ENCODE measurements at places on chromosomes 12 and 14. TPM values are rescaled to one million over a fixed set of nuclear protein-coding genes. Genes with fewer than 3 reads are reported as not detected.

GRCh38 chr14:23728791-23729190 is 92.6 kb downstream of the DHRS2 start:
- DNase-seq: no peak

DNA sequence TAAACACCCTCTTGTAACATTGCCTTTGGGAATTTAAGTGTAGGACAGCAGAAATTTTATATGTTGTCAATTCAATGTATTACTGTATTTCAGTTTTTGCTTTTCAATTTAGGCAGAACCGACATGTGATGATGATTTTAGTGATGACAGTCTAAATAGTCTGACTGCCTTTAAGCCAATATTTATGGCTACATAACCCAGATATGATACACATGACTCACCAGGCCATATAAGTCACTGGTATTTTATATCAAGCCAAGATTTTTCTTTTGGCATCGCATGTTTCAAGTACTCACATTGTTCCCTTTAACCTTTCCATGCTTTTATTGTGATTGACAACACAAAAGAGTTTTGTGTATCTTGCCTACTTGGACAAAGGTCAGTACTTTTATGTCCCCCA is 13.6 kb upstream of the PPM1A start:
- no peak for DNase-seq

GRCh38 chr12:32159925-32160324 is 53.3 kb downstream of the BICD1 start:
- no peak for DNase-seq

DIO3 gene
- total RNA-seq: 0.67 TPM

DNA sequence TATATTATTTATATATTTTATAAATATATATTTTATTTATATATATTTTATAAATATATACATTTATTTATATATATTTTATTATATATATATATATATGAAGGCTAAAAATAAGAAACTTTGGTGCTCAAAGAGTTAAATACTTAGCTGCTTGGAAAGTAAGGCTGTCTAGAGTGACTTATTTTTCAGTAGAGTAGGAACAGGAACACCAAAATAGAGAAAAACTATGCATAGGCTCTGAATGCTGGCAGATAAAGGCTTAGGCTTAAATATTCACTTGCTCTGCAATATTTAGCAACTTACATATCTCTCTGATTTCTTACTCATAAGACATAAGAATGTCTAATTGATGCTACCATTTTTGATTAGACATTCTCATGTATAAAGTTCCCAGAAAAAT is 991.2 kb downstream of the VRK1 start:
- DNase-seq: no peak

GRCh38 chr14:60008042-60008441 is 83.7 kb upstream of the PCNX4 start:
- DNase-seq: no peak

GRCh38 chr14:91882776-91883175 is 15.4 kb upstream of the TC2N start:
- no peak for DNase-seq

PLBD1 gene
- 49.3 TPM for total RNA-seq

- DNase-seq: no peak
Measured at GRCh38 chr14:81801921-81802320, 268.3 kb upstream of the SEL1L start.

LALBA gene
- not detected for total RNA-seq

DNA sequence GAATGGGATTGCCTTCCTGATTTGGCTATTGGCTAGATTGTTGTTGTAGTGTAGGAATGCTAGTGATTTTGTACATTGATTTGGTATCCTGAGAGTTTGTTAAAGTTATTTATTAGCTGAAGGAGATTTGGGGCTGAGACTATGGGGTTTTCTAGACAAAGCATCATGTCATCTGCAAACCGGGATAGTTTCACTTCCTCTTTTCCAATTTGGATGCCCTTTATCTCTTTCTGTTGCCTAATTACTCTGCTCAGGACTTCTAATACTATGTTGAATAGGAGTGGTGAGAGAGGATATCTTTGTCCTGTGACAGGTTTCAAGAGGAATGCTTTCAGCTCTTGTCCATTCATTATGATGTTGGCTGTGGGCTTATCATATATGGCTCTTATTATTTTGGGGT is 265.7 kb upstream of the MGAT4C start:
- DNase-seq: no peak

GRCh38 chr12:88469154-88469553 is 111.1 kb downstream of the KITLG start:
- no peak for DNase-seq

PTPRQ gene
- 9.8 TPM for total RNA-seq

OR4E2 gene
- total RNA-seq: not detected

NPAS3 gene
- 1.2 TPM for total RNA-seq

DNA sequence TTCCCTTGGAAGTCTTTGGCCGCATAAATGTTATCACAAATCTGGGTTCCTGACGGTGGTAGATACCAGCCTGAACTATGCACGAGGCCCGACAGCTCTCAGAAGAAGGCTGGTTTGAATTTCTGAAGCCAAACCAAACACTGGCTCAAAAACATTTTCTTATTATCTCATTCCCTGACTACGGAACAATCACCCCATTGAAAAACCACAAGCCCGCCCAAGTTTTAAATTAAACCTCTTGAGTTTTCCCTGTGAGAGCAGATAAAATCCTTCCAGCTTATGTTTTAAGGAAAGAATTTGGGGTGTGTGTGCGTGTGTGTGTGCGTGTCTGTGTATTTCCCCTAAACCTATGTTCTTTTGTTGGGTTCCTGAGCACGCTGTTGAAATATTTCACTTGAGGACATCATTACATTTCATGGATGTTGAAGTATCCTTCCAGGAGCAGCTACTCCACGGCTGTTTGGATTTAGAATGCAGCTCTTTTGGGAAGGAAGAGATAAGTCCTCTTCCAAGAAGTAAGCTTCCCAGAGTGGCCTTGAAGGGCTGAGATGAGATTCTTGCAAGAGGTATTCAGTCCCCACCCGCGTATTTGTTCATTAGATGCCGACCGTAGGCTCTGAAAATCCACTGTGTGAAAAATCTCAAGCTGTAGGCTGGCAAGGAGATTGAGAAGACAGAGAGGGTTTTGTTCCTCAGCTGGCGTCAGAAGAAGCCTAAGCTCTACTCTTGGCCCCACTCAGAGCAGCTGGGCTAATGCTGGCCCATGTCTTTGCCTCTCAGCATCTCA is 131.0 kb upstream of the NCOR2 start:
- no peak for DNase-seq

DNA sequence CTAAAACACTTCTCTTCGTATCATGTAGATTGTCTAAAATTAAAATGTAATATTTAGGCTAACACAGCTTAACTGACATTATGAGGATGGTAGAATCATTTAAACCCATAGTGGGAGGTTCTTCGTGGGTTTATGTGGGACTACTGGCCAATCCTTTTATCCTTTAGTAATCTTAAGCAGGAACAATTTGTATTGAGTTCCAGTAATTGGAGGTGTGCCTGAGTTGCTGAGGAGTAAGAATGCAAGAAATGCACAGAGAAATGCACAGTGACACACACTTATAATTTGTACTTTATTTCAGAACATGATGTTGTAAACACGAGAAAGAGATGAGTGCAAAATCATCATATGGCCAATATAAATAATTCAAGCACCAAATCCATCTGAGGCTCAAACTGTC is 22.3 kb downstream of the OTOGL start:
- DNase-seq: no peak

PRB2 gene
- not detected for total RNA-seq

DNA sequence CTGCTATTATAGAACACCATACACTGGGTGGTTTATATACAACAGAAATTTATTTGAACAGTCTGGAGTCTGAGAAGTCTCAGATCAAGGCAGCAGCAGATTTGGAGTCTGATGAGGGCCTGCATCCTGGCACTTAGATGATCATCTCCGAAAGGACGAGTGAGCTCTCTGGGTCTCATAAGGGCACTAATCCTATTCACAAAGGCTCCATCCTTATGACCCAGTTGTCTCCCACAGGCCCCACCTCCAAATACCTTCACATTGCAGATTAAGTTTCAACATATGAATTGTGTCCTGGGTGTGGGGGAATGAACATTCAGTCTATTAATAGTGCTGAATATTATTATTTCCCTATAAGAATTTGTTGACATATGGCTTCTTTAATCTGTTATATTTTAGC is 53.6 kb downstream of the FBXO34 start:
- DNase-seq: no peak

DNA sequence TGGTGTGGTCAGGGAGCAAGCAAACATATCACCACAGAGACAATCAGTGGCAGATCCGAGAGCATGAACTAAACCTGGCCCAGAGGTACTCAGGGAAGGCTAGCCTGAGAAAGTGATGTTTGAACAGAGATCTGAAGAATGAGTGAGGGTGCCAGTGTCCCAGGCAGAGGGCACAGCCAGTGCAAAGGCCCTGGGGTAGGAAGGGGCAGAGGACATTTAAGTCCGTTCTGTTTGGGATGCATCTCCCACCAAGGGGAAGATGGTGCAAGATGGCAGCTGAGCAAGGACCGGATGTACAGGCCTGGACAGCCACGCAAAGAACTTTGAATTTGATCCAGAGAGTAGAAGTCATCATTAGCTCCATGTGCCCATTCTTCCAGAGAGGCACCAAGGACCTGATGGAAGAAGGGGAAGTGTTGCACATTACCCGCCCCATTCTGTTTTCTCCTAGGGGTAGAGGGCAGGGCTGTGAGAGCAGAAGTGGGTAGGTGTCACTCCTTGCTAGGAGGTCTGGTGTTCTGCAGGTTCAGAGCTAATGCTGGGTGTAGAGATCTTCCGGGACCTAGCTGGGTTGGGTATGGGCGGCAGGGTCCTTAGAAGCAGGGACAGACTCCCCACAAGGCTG is 3.9 kb downstream of the DTX1 start:
- DNase-seq: peak; percentile 19

- DNase-seq: peak; percentile 68
Measured at GRCh38 chr12:108594-108993, 42.0 kb downstream of the IQSEC3 start.

GPX2 gene
- total RNA-seq: 0.69 TPM

LMO3 gene
- total RNA-seq: 170 TPM

NKX2-1 gene
- 177 TPM for total RNA-seq

DNA sequence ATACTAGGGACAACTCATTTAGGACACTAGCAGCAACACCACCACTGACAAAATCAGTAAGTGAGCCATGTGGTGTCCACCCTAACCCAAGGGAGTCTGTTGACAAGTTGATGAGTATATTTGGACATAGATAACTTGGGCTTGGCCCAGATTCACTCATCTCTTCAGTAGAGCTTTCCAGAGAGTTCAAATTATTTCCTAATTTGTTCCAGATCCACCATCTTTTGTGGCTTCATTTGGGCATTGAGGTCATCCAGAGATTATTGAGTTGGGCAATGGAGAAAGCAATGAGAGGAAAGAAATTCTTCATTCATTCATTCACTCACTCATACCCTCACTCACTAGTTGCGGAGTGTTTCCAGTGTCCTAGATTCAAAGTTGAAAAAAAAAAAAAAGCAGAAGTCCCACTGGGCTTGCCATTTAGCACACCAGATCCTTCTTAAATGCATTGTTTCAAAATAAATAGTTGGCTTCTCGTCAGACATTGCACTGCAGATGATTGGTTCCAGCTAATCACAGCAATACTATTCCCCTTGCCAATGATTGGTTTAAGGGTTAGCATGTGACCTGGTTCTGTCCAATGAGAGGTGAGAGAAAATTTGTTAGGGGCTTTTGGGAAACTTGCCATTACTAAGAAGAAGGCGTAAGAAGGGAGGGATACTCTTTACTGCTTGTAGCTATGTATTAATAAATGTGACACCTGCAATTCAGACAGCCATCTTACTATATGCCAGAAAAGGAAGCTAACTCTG is 31.8 kb upstream of the WSCD2 start:
- DNase-seq: no peak

DNA sequence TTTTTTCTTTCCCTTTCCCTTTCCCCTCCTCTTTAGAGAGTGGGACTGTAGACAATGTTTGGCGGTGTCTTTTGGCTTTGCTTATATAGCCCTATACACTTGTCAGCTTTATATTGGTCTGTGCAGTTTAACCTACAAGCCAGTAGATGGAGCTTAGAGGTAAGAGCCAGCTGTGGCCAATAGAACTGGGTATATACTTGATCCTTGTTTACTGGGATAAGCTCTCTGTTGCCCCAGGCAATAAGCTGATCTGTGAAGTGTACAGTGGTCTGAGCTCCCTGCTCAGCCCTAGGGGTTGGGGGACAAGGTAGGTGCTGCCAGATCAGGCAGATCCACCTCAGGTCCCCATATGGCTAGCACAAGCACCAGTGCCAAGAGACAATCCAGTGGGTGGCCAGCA is 434.1 kb downstream of the NOVA1 start:
- DNase-seq: no peak

GRCh38 chr12:98973395-98973794 is 328.3 kb downstream of the APAF1 start:
- no peak for DNase-seq

- no peak for DNase-seq
Measured at GRCh38 chr14:93155667-93156066, 29.0 kb downstream of the MOAP1 start.

DNA sequence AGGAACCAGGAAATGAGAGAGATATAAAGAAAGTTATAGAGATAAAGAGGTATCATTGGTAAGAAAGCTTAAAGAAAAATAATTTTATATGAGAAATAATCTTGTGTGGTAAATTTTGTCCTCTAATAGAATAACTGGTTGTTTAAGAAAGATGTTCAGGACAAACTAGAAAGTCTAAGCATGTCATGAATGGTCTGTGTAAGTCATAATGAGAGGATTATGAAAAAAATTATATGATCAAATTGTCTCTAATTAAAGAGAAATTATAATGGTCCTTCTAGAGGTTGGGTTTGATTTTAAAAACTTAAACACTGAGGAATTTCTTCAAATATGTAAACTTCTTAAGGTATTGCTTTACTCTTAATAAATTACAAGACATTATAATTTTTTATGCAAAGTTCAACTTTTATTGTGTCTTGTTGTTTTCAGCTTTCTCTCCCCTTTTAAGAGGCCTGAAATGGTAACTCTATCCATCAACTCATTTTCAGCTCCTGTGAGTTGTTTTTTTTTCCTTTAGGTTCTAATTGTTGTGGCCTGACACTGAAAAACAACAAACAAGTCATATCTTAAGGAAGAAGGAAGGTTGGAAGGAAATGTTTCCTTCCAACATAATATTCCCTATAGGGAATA is 88.2 kb upstream of the CNOT2 start:
- no peak for DNase-seq

IAPP gene
- not detected for total RNA-seq

PLA2G1B gene
- total RNA-seq: 62.2 TPM

- no peak for DNase-seq
Measured at GRCh38 chr12:80422550-80422949, 21.5 kb upstream of the PTPRQ start.

TARBP2 gene
- total RNA-seq: 33.1 TPM

DNA sequence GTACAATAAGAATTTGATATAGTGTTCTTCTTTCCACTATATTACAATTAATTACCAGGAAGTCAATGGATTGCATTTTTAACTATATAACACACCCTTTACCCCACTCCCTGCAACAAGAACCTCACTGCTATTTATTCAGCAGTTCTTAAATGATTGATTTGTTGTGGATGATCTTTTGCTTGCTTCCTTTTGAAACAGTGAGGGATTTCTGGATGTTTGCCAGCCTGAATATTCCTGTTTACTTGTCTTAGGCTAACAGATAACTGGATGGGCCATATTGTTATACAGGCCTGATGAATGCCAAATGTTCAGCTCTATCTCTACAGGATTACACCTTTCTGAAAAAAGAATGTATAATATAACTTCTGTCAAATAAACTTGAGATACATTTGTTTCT is 497.6 kb downstream of the APAF1 start:
- no peak for DNase-seq

- DNase-seq: no peak
Measured at GRCh38 chr12:546265-546919, 86.7 kb downstream of the B4GALNT3 start.

BDKRB1 gene
- total RNA-seq: not detected

- no peak for DNase-seq
Measured at GRCh38 chr12:112932485-112933128, 5.7 kb upstream of the OAS3 start.
